ENCODE measurements at places on chromosomes 16 and 17. TPM values are rescaled to one million over a fixed set of nuclear protein-coding genes. Genes with fewer than 3 reads are reported as not detected.

The MYLK3 gene
- total RNA-seq: 0.33 TPM

The HEXD gene
- total RNA-seq: 20.3 TPM

The NUP88 gene
- total RNA-seq: 160 TPM

The PLK1 gene
- total RNA-seq: 96.5 TPM

The PRSS33 gene
- 0.40 TPM for total RNA-seq

GRCh38 chr16:66286527-66286926 is 80.0 kb upstream of the CDH5 start:
- H3K27me3 ChIP-seq: no peaks in the 10 kb centered on the region
- no peaks in the 10 kb centered on the region for H3K4me1 ChIP-seq
- no peak overlapping the region for H3K4me3 ChIP-seq
- DNase-seq: no peak

- H3K36me3 ChIP-seq: no peaks in the 10 kb centered on the region
- H3K27ac ChIP-seq: no peak overlapping the region
- DNase-seq: no peak
- H3K4me3 ChIP-seq: no peak overlapping the region
Measured at GRCh38 chr16:14374451-14375131, 255.5 kb downstream of the PARN start.

- peak overlapping the region; percentile 86 for H3K27ac ChIP-seq
- H3K36me3 ChIP-seq: peaks cover 62% of the 10 kb centered on the region
- H3K4me1 ChIP-seq: peaks cover 76% of the 10 kb centered on the region
- DNase-seq: peak; percentile 81
- H3K27me3 ChIP-seq: no peaks in the 10 kb centered on the region
Measured at GRCh38 chr17:77465358-77466041, 324.7 kb downstream of the SEC14L1 start.

GRCh38 chr16:57185446-57185944 is 344 bp downstream of the PSME3IP1 start:
- H3K4me3 ChIP-seq: peak overlapping the region; percentile 92
- H3K36me3 ChIP-seq: peaks cover 15% of the 10 kb centered on the region
- peaks cover 34% of the 10 kb centered on the region for H3K4me1 ChIP-seq
- no peak for DNase-seq
- H3K27ac ChIP-seq: peak overlapping the region; percentile 96
- H3K27me3 ChIP-seq: no peaks in the 10 kb centered on the region

GRCh38 chr17:19433255-19433654 is 22.2 kb downstream of the RNF112 start:
- H3K4me1 ChIP-seq: no peaks in the 10 kb centered on the region
- no peak overlapping the region for H3K27ac ChIP-seq
- H3K27me3 ChIP-seq: no peaks in the 10 kb centered on the region
- H3K36me3 ChIP-seq: no peaks in the 10 kb centered on the region
- no peak for DNase-seq

- no peak for DNase-seq
- H3K36me3 ChIP-seq: peaks cover 27% of the 10 kb centered on the region
- H3K27me3 ChIP-seq: no peaks in the 10 kb centered on the region
- peaks cover 4% of the 10 kb centered on the region for H3K4me1 ChIP-seq
Measured at GRCh38 chr17:32385121-32385520, 35.2 kb downstream of the ZNF207 start.

DNA sequence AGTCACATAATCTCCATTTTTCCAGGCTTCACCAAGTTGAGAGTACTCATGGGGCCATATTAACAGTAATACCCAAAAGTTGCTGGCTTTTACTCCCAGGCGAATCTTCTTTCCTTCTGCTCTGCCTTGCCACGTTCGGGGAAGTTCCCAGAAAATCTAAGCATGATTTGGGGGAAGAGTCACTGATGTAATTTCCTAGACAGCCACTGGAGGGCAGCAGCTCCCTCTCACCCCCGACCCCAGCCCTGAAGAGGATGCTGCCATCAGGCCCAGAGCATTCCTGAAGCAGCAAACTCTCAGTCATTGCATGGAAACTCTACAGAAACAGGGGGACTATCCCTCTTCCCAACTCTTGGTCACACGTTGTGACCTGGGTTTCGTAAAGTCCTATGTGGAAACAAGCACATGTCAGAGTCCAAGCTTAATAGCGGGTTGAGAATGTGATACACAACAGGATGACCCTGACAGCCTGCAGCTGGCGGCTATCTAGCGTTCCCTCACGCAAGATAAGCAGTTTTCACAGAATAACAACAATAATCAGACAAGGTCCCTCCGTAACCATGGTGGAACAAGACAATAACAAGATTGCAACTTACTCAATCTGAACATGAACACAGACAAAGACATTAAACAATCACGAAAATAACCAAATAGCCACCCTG is 43.8 kb upstream of the DHX40 start:
- peaks cover 9% of the 10 kb centered on the region for H3K27me3 ChIP-seq
- DNase-seq: peak; percentile 42
- peaks cover 1% of the 10 kb centered on the region for H3K4me1 ChIP-seq
- peak overlapping the region; percentile 47 for H3K4me3 ChIP-seq
- no peak overlapping the region for H3K27ac ChIP-seq

GRCh38 chr17:77723909-77724875 is 234.3 kb upstream of the TNRC6C start:
- no peak overlapping the region for H3K27ac ChIP-seq
- H3K27me3 ChIP-seq: no peaks in the 10 kb centered on the region
- H3K4me3 ChIP-seq: no peak overlapping the region
- no peak for DNase-seq

DNA sequence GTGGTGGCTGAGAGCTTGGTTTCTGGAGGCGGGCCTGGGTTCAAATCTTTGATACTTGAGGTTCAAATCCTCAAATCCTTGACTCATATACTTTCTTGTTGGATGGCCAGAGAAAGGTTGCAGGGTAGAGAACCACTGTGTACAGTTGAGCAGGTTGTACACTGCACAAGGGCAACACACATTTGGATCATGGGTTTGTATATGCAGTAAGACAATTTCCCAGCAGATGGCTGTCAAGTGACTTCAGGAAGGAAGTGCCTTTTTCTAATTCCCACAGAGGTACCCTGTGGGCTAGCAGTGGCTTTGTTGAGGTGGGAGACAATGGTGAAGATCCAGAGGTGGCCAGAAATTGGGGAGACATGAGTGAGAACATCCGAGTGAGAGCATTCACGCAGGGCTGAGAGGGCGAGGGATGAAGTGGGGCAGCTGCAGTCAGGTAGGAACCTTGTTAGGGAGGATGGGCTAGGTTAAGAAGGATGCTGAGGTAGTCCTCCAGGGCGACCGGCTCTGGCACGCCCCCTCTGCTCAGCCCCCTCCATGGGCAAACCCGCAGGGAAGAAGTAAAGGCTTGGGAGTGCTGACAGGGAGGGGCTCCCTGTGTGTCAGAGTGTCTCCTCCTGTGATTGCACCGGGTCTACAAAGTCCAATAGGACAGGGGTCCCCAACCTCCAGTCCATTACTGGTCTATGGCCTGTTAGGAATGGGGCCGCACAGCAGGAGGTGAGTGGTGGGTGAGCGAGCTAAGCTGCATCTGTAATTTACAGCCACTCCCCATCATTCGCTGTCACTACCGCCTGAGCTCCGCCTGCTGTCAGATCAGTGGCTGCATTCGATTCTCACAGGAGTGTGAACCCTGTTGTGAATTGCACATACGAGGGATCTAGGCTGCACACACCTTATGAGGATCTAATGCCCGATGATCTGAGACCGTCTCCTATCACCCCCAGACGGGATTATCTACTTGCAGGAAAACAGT is 2.7 kb downstream of the C16orf89 start:
- no peak overlapping the region for H3K27ac ChIP-seq
- DNase-seq: no peak
- H3K4me3 ChIP-seq: no peak overlapping the region
- H3K27me3 ChIP-seq: no peaks in the 10 kb centered on the region

DNA sequence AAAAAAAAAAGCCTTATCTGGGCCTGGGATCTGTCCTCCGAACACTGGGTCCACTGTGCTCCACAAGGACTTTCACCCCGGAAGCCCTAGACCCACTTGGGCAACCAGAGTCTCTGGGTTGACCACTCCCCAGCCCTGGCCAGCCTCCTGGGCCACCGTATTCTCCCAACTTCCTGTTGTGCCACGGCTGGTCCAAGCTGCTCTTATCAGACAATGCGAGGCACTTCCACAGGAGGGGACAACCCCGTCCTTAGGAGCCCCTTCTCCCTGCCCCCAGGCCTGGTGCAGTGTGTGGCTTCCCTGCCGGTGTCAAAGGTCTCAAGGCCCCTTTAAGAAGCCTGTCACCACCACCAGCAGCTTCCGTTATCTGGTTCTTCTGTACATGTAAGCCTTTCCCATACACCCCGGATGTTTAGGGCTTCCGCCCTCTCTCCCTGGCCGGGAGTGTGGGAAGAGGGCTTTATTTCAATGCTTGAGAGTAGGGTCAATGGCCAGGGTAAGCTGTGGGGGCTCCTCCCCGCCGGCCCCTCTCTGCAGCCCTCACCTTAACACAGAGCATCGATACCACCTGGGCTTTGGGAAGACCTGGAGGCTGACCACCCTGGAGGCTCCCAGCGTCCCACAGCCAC is 313.0 kb downstream of the SEC14L1 start:
- peak overlapping the region; percentile 100 for H3K27ac ChIP-seq
- peak overlapping the region; percentile 94 for H3K4me3 ChIP-seq
- peak; percentile 65 for DNase-seq

DNA sequence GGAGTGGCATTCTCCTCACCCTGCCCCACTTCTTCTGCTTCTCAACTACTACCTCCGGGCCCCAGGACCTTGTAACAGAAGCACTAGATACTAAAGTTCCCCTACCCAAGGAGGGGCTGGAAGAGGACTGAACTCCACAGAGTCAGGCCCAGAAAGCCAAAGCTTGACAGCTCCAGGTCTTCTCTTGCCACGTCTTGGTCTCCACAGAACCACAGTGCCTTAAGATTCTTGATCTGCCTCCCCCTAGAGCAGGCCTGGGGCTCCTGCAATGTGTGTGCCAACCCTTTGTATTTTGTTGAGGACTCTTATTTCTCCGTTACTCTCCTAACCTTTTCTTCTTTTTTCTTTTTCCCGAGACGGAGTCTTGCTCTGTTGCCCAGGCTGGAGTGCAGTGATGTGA is 4.0 kb downstream of the SLC16A13 start:
- H3K27me3 ChIP-seq: no peaks in the 10 kb centered on the region
- no peak for DNase-seq
- H3K4me3 ChIP-seq: no peak overlapping the region
- no peaks in the 10 kb centered on the region for H3K36me3 ChIP-seq

- peak overlapping the region; percentile 86 for H3K4me3 ChIP-seq
- H3K27ac ChIP-seq: peak overlapping the region; percentile 82
- no peaks in the 10 kb centered on the region for H3K27me3 ChIP-seq
- H3K4me1 ChIP-seq: peaks cover 45% of the 10 kb centered on the region
- DNase-seq: peak; percentile 54
- H3K36me3 ChIP-seq: peaks cover 27% of the 10 kb centered on the region
Measured at GRCh38 chr16:84648595-84649510, 542 bp downstream of the KLHL36 start.

DNA sequence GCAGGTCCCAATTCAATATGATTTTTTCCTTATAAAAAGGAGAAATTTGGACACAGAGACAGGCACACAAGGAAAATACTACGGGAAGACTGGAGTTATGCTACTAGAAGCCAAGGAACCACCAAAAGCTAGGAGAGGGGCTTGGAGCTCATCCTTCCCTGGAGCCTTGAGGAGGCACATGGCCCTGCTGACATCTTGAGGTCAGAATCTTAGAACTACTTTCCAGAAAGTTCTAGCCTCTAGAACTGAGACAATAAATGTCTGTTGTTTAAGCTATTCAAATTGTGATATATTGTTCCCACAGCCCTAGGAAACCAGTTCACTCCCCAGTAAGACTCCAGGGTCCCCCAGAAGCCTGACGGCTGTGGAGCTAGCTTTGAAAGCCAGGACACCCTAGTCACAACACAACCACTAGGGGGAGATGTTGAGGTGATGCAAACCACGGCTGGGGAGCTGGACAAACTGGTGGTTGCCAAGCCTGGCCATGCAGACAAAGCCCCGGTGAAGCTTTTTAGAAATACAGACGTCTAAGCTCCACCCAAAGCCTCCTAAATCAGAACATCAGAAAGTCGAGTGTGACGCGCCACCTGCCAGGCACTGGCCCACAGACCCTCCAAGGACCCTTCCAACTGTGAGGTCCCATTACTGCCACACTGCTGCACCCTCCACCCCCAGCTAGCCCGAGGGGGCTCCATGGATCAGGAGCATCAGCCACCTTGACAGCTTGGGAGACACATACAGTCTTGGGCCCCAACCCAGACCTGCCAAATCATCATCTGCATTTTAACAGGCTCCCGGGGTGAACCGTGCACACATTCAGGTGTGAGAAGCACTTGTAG is 106.4 kb downstream of the SLC39A11 start:
- peaks cover 1% of the 10 kb centered on the region for H3K4me1 ChIP-seq
- no peaks in the 10 kb centered on the region for H3K27me3 ChIP-seq
- H3K27ac ChIP-seq: no peak overlapping the region
- no peaks in the 10 kb centered on the region for H3K36me3 ChIP-seq
- no peak overlapping the region for H3K4me3 ChIP-seq

DNA sequence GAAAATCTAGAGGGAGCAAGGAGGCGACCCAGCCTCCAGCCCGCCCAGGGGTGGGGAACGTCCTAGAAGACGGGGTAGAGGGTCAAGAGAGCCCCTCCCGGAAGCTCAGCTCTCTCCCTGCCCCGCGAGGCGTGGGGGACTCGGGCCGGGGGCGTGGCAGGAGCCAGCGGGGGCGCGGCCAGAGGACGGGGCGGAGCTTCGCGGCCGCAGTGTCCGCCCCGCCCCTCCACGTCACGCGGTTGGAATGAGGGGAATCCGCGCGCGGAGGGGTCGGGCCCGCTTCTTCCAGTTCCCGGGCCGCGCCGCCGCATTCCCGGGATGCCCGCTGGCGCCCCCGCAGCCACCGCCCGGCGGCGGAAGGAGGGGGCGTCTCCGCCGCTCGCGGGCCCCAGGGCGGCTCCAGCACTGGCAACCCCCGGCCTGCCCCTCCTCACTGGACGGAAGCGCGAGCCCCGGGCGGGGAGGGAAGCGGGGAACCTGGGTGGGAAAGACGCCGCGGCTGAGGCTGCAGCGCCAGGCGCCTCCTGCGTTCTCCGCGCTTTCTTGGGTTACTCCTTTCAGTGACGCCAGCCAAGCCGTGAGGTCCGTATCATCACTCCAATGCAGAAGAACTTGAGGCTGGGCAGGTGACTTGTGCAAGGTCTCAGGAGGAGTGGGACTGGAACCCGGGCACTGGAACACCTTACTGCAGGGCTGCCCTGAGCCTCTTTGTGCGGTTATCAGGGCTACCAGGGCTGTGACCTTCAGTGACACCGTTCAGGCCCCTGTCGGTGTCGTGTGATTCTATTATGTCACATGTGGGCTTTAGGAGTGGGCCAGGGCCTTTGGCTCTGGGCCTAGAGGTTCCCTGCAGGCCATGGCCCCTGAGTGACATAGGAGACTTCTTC is 4.3 kb downstream of the MYO1C start:
- H3K4me3 ChIP-seq: peak overlapping the region; percentile 71
- H3K27ac ChIP-seq: no peak overlapping the region
- H3K4me1 ChIP-seq: peaks cover 29% of the 10 kb centered on the region
- peaks cover 9% of the 10 kb centered on the region for H3K27me3 ChIP-seq

Data from activated naive CD8-positive, alpha-beta T cell treated with anti-CD3 and anti-CD28 coated beads for 36 hours (primary cell).